ENCODE measurements at places on chromosomes 6 and 20.

DNA sequence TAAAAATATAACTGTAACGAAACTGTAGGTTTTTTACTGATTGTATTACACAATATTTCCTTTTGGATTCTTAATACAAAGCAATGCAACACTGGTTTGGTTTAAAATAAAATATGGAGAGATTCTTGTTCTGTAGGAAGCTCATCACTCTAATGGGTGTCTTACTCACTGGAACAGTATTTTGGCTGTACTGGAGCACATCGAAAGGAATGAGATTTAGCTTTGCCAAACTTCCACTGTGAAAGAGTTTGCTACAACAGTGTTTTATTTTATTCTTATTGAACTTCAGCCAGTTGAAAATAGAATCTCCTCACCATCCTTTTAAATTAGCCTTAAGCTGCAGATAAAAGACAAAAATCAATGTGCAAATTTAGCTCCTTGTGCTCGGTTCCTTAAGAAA lies 230.7 kb upstream of the QKI start:
- DNase-seq: no peak

GRCh38 chr6:119586250-119586882 lies 236.8 kb upstream of the MAN1A1 start:
- no peak for DNase-seq

- DNase-seq: no peak
Observed at GRCh38 chr6:102525336-102525735, 1131.8 kb downstream of the GRIK2 start.

DNA sequence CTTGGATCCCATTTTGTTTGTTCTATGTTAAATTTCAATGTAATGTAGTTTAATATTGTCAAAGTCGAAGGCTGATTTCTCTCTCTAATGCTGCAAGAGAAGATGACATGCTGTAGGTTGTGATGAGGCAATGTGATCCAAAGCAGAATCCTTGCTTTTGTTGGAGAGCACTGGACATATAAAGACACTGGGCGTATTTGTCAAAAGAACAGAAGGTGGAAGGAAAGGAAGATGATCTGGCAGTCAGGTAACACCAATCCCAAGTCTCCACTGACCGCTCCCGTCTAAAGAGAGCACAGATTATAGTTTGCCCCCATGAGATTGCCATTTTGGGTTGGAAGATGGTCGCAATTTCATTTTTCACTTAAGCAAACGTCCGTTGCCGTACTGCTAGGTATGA lies 935 bp upstream of the RFX6 start:
- no peak for DNase-seq

- DNase-seq: no peak
Observed at GRCh38 chr6:36969988-36970891, 15.7 kb downstream of the PI16 start.

DNA sequence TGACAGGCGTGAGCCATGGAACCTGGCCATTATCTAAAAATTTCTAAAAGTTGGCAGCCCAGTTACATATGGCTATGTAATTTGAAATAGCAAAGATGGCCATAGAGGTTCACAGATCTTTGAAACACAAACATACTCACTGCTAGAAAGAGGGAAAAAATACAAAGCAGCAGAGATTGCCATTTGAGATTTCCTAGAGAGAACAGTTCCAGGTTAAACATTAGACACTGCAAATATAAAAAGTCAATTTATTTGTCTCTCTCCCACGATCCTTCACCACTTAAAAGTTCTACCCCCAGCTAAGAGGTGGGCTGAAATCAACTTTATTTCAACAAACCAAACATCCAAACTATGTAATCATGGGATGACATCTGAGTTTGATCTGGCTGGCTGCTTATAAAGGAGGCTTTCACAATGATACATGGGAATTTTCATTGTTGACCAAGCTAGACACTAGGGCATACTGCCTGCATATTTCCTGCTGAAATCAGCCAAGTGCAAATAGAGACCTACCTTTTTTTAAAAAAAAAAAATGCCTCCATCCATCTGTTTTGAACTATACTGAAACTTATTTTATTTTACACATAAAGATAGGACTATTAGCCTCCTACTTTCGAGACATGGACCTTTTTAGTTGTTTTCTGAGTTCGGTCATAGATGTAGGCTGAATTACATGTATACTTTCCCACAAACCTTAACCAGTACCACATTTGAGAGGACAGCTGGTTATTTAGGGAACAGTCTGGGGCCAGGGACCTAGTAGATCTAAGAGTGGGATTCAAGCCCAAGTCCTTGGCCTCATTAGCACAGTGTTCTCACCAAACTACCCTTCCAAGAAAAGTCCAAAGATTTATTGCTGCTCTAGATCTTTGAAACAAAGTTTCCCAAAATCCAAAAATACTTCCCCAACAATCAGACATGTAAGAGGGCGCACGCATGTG lies 16.6 kb downstream of the DCDC2 start:
- no peak for DNase-seq

GRCh38 chr6:167912494-167912893 lies 85.0 kb upstream of the KIF25 start:
- no peak for DNase-seq

DNA sequence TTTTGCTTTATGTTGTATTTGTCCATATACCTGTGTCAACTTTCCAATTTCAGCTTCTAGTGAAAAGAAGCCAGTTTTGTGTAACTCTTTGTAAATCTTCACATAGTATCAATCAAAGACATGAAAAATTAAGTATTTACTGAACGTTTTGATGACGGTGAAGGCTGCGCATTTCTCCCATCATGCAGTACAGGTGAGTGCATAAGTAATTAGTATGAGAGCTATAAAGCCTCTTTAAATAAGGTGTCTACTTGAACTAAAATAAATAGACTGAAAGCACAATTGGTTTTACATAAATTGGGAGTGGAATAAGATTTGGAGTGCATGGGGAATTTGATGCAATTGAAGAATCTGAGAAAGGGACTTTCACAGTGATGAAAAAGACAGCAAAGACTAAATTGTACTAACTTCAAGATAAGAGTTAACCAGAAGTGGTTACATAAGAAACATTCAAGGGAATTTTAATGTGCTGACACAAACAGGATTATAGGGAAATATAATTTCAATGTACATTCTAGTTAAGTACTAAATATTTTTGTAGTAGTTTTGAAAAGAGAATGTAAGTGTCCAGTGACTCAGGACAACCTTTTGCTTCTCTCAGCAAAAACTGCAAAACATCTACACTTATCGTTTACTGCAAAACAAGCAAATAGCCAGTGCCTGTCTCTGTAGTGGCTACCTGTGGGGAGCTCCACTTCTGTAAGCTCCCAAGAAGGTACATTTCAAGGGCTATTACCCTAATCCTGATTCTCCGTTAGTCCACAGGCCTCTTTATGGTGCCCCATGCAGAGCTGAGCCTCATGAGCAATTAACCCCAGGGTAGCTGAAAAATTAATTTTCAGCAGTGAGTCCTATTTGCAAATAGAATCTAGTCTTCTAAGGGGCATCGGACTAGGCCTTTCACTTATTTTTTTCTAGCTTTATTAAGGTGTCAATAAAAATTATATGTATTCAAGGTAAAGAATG lies 13.0 kb downstream of the TENT5A start:
- no peak for DNase-seq

- no peak for DNase-seq
Observed at GRCh38 chr6:118320652-118321051, 227.4 kb upstream of the PLN start.

DNA sequence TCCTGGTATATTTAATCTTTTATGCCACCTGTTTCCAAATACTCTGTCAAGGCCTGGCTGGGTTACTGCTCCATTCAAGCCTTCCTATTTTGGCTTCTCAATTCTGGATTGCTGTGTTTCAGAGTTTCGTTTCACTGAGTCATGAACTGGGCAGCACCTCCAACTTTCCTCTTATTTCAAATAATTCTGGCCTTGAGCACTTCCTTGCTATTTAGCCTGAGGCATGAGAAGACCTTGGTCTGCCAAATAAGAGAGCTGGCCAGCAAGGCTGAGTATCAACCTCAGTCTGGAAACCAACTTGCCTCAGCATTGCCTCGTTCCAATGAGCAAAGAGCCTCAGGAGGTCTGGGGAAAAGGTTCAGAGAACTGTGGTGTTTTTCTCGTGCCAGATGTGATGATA lies 66.6 kb downstream of the TNFAIP3 start:
- no peak for DNase-seq

- DNase-seq: no peak
Observed at GRCh38 chr6:14121936-14122344, 4.4 kb downstream of the CD83 start.

DNA sequence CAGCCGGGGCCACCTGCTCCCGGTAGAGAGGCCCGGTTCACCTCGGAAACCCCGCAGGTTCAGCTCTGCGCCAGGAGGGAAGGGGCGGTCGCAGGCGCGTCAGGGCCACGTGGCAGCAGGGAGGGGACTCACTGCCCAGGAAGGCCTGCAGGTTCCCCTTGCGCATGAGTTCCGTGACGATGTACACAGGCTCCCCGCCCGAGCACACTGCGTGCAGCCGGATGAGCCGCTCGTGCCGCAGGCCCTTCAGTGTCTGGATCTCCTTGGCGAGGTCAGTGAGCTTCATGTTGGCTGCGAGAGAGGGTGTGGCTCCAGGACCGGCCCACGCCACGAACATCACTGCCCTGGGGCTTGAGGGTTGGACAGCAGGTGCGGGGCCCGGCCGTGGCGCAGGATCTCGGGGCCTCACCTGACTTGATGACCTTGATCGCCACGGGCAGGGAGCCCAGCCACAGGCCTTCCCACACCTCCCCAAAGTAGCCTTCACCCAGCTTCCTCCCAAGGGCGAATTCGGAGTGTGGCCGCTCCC lies 4.9 kb upstream of the PTK6 start:
- DNase-seq: no peak

GRCh38 chr6:126069449-126069848 lies 83.1 kb downstream of the TRMT11 start:
- DNase-seq: no peak

DNA sequence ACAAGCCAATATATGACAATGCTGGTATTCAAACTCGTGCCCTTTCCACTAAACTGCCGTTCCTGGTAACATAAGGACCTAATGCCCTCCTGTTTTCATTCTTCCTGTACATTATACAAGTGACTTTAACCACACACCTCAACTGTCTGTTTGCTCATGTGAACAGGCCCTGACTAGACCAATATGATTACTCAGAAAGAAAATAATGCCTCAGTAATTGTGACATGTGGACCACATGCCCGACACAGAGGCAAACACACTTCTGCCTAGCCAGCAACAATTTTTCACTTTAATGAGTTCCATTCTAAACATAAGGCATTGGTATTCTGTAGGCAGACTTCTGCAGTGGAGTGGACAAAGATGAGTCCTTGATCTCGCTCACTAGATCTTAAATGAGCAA lies 30.0 kb downstream of the SLC22A16 start:
- DNase-seq: no peak

- DNase-seq: no peak
Observed at GRCh38 chr20:3431109-3431508, 23.6 kb upstream of the DNAAF9 start.

GRCh38 chr20:11436113-11436905 lies 481.4 kb upstream of the BTBD3 start:
- no peak for DNase-seq

- no peak for DNase-seq
Observed at GRCh38 chr6:38797391-38797790, 82.3 kb downstream of the DNAH8 start.

GRCh38 chr6:138230221-138230620 lies 11.9 kb upstream of the PBOV1 start:
- DNase-seq: no peak

GRCh38 chr6:64006246-64006645 lies 370.6 kb downstream of the PHF3 start:
- DNase-seq: no peak

DNA sequence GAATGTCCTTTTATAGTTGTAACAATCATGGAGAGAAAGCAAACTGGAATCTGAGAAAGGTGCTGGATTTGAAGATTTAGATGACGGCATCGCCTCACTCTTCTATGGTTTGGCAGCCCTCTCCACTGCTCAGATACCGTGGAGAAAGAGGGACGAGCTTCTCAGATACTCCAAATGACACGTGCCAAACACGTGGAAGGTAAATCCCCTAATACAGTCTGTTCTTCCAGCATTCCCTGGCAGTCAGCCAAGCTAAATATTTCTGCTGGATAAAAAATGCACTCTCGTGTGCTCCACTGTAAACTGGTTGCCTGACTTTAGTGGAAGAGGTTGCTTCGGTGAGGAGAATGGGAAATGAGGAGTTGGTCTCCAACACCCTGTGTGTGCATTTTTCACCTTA lies 16.7 kb upstream of the PRDM1 start:
- no peak for DNase-seq

GRCh38 chr6:157246048-157246630 lies 77.2 kb downstream of the TMEM242 start:
- DNase-seq: no peak

- no peak for DNase-seq
Observed at GRCh38 chr20:3547906-3548305, 77.1 kb downstream of the ATRN start.
